Right ventricle myocardium superior (tissue), 1 donor: ENCODE measurements at places on chromosomes 2 and 18. TPM values are rescaled to one million over a fixed set of nuclear protein-coding genes. Genes with fewer than 3 reads are reported as not detected.

ALS2 gene
- total RNA-seq = 29.5 TPM

IHH gene
- total RNA-seq = not detected

DNA sequence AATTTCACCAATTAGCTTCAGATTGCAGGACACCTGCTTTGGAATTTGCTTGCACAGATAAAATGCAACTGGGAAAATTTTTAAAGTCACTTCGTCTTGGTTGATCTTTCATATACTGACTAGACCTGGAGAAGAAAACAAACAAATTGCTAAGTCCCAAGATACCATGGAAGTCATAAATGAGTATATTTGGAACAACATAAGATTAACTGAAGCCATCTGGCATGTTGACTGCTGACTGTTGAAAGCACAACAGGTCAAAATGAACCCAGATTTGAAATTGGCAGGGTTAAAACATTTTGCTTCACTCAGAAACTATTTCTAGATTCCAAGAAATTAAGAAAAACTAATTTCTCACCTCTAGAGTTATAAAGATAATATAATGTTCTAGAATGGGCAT lies 470.7 kb downstream of the LPIN1 start:
- DNase-seq = no peak

DNA sequence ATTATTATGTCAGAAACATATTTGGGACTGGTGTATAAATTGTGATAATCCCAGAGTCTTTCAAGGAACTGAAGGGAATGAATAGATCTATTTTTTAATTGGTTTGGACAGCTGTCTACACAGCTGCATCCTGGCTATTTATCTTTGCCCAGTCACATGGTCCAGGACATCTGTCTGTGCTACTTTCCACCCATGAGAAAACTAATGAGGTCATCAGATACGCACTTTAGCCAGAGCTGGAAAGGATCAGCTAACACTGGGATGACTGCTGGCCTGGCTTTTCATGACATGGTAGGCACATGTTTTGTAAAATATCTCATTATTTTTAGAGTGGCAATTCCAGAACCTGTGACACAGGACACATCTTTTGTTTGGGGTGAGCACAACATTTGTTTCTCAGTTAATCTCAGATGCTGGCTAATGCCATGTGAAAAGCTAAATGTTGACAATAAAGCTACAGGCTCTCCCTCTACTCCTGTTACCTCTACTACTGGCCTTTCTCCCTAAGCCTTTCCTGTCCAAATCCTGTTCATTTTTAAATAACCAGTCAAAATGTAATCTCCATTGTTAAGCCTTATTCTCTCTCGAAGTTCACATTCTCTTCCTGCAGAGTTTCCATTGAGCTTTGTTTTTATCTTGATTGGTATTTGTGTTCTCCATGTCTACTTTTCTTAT lies 500.7 kb downstream of the RIT2 start:
- peak; percentile 39 for DNase-seq
